ENCODE measurements at places on chromosomes 5 and 9.

- no peak for DNase-seq
Measured at GRCh38 chr9:109717342-109717741, 62.7 kb upstream of the PALM2AKAP2 start.

DNA sequence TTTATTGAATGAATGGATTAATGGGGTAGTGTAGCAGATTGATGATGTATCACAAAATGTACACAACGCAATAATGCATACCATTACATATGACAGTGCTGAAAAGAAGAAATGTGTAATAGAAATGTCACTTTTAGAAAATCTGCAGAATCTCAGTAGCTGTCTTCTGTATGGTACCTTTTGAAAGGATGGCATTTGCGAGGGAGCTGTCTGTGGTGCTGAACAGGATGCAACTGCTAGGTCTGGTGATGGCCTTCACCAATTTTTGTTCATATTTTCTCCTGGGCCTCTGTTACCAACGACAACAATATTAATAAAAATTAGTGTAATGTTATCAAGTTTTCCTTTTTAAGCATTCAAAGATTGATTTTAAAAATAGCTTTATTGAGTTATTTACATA, 36.2 kb upstream of the OTULIN start:
- DNase-seq, result peak; percentile 38

DNA sequence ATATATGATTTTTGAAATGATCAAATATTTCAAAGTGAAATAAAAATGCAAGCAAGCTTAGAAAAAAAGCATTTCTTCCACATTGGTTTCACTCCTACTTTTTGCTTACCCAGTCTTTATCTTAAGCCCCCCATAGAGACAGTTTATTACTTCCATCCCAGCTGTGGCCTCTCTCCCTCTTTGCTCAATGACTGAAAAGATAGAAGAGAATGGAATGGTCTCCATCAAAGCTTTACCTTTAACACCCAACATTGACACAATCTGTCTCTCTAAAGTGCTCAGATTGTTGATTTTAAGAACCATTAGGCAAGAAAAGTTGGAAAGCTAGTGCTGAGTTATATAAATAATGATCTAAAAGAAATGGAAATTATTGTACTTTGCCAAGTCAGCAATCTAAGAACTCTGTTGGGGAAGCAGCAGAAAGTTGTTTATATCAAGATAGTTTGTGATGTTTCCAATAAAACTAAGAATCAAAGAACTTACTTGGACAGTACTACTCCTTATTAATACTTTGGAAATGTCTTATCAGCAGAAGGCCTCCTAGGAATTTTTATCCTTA, 277.5 kb upstream of the NREP start:
- DNase-seq, result no peak

- no peak for DNase-seq
Measured at GRCh38 chr9:89440951-89441654, 56.8 kb downstream of the SEMA4D start.

DNA sequence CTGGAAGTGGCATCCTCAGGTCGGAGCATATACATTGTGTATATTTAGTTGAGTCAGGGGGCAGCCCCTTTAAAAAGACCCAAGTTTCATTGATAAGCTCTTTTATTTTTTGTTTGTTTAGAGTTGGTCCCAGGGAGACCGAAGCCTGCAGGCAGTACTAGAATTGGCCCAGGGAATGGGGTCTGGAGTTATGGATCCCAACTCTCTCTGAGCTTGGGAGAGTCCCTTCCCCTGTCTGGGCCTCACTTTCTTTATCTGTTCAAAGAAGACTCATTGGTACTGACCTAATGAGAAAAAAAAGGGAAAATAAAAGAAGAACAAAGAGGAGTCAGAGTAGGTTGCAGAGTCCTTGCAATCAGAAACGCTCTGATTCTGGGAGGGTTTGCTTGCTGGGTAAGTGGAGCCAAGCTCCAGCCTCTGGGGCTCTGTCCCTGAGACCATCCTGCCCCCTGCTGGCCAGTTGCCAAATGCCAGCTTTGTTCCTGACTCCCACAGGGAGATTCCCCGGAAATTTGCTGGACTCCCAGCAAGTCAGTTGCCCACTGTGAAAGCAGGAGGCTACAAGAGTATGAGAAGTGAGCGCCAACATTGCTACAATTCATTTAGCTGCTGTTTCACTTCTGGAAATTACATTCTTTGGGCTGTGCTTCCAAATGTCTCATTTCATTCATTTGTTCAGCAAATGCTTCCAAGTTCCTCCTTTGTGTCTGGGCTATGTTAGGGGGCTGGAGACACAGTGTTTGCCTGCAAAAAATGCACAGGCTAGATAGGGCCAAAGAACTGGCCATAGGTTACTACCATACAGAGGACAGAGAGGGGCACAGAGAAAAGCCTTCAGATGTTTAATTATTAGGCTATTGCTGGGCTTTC, 156.2 kb downstream of the MELK start:
- DNase-seq, result peak; percentile 33

Data from stimulated activated CD8-positive, alpha-beta memory T cell treated with anti-CD3 and anti-CD28 coated beads, Interleukin-2, amount 100 ng/mL, for 1 hour (primary cell).